ENCODE measurements at places on chromosomes 2 and 18.
A peak's percentile ranks its signal among the peaks of the same experiment; 100 is the strongest.

GRCh38 chr2:15944325-15945017 is 4.1 kb downstream of the MYCN start:
- DNase-seq = no peak

GRCh38 chr18:22398464-22398863 is 19.3 kb downstream of the CTAGE1 start:
- DNase-seq = no peak

DNA sequence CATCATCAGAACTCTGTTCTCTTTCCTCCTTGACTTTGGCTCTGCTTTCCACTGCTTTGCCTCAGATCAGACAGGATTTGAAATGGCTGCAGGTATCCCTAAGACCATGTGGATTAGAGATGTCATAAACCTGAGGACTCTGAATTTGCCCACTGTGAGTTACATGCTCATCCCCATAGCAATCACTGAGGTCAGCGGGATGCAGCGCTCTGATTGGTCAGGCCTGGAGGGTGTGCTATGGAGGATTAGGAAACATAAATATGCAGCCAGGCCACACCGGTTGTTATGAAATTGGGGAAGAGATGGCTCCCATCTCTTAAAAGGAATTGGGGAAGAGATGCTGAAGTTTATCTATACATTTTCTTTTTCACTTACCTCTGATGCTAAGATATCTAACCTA is 73.7 kb upstream of the DNAJC10 start:
- no peak for DNase-seq

GRCh38 chr18:14919666-14920065 is 171.7 kb downstream of the ANKRD30B start:
- DNase-seq = no peak

- no peak for DNase-seq
Observed at GRCh38 chr18:43420091-43420490, 142.8 kb upstream of the SYT4 start.

GRCh38 chr18:61428266-61428665 is 95.0 kb downstream of the CDH20 start:
- DNase-seq = no peak

DNA sequence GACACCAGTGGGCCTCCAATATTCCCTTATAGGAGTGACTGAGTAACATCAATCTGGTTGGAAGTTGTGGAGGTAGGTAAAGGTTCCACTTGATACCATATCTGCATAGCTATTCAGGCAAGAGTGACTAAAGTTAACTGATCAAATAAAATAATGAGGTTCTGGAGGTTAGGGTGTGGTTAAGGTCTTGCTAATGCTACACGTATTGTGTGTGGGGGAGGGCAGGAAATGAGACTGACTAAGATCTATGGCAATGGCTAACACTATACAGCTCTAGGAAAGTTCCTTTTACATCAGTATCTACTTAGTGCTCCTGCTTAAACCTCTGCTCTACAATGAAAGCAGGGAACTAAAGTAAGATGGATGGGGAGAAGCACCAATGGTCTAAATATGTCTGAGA is 149.1 kb upstream of the MGAT5 start:
- DNase-seq = no peak

DNA sequence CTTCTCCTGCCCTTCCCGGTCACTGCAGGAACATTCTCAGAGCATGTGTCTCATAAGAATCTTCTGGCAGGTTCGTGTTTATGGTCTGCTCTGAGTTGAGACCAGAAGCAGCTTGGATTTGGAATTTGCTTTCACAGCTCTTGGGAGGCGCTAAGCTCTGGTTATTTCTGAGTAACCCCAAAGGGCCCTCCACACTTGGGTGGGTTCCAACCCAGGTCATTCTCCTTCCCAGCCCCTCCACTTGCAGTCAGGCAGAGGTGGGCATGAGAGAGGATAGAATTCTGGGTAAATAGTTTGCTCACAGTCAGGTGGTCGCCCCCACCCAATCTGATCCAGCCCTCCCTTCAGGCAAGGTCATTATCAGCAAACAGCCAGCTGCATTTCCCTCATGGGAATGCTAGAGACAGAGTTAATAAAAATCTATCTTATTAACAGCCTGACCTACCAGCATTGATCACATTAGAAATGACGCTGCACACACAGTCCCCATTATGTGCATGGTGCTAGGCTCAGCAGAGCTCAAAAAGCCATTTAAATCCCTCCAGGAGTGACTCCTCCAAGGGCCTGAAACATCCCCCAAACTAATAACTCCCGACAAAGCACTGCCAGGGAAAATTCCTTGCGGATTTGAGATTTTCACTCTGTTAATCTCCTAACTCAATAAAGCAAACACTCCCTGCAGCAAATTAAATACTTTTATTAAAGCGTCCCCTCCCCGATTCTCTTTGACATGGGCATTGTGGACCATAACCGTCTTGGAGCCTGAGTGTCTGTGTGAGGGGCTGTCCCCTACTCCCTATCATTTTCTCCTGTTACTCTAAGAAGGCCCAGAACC is 61.9 kb downstream of the SLC4A5 start:
- no peak for DNase-seq

- no peak for DNase-seq
Observed at GRCh38 chr2:136164280-136164776, 46.4 kb upstream of the CXCR4 start.

DNA sequence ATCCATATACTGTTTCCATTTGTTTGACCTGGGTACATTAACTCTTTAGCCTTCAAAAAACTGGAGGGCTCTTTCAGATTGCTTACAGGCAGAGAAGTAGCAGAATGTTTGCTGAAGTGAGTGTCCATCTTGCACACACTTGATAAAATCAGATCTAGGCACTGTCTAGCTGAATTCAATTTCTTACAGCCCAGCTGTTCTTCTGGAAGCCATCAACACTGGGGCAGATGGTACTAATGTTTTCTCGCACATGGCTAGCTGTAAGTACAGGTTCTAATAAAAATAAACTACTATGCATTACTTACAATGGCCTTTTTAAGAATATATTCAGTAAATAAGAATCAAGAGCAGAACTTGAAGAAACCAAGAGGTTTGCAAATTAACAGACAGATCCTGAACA is 175.9 kb downstream of the NBAS start:
- DNase-seq = no peak

GRCh38 chr2:68653538-68653982 is 10.2 kb downstream of the PROKR1 start:
- DNase-seq = peak; percentile 49

DNA sequence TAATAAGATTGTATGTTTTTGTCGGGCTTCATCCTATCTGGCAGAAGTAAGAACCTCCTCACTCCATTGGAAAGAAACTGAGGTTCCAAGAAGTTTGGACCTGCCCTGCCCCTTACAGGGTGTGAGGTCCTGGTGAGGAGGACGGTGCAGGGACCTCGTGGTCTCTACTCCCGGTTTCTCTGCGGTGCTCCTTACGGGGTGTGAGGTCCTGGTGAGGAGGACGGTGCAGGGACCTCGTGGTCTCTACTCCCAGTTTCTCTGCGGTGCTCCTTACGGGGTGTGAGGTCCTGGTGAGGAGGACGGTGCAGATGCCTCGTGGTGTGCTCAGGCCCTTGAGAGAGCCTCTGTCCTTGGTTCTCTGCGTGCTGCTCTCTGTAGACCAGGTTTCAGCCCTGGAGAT is 5.2 kb downstream of the CTDP1 start:
- no peak for DNase-seq

DNA sequence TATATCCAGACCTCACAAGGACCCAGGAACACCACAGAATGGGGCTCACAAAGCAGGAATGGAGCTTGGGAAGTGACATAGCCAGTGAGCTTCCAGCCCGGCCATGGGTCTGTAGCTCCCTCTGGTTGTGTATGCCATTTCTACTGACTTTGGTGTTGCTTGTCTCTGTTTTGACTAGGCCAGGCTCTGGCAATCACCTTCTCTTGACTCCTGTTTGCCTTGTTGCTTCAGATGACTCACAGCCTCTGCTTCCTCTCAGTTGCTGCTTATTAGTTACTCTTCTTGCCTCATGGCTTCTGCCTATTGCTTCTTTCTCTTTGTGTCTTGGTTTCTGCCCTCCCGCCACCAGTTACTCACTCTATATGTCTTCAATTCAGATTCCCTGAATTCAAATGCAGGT is 15.8 kb upstream of the IER3IP1 start:
- peak; percentile 9 for DNase-seq

DNA sequence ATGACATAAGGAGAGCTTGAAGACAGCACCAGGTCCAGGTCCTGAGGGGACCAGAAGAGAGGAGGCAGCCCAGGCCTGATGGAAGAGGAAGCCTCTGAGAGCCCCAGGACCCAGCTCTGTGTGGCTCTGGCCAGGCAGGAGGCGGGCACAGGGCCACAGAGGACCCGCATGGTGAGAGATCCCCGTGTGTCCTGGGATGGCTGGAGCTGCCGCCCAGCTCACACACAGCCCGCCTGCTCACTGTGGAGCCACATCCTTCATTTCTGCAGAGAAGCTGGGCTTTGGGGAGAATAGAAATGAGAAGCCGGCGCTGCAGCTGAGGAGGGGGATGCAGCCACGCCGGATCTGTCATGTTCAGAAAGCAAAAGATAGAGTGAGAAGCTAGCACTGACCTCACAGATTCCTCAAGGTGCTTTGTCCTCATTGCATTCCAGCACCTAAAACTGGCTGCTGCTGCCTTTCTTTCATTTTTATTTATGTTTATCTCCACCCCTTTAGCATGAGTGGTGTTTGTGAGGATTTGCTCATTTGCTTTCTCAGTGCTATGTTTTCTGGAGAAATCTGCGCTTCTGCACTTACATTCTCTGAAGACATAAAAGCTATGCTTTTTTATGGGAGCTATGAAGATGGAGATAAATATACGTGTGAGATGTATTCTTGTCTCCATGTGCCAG is 307.6 kb upstream of the MYT1L start:
- no peak for DNase-seq

DNA sequence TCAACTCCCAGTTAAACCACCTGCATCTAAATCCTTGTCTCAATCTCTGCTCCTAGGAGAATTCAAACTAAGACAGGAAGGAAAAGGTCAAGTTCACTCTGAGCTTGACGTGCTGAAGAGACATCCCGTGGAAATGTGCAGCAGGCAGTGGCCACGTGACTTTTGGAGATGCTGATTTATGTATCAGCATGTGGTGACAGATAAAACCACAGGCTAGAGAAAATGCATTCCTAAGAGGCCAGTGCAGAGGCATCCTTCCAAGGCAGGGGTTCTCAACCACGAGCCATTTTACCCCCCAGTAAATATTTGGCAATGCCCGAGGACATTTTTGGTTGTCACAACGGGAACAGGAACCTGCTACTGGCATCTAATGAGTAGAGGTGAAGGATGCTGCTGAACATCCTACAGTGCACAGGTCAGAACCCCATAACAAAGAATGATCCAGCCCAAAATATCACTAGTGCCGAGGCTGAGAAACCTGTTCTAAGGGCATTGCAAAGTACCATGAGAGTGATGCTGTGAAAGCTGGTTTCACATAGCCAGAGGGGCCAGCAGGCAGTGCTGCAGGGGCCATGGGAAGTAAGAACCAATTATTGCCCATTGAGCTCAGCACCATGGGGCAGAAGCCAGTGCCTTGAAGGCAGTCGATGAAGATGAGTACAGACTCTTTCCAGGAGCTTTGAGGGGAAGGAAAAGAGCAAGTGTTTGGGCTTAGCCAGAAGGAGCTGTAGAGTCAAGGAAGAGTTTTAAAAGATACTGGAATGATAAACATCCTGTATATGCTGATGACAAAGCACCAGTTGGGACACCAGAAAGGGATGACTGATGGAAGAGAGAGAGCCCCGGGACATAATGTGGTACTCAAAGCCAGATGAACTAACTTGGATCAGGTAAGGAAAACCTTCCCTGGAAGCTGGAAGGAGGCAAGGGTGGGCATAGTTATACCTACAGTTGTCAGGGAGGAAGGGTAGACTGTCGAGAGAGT is 174.6 kb downstream of the HAUS1 start:
- DNase-seq = no peak

GRCh38 chr2:145012214-145012670 is 492.3 kb upstream of the ZEB2 start:
- no peak for DNase-seq

GRCh38 chr2:9975805-9976447 is 24.4 kb downstream of the GRHL1 start:
- DNase-seq = peak; percentile 95

DNA sequence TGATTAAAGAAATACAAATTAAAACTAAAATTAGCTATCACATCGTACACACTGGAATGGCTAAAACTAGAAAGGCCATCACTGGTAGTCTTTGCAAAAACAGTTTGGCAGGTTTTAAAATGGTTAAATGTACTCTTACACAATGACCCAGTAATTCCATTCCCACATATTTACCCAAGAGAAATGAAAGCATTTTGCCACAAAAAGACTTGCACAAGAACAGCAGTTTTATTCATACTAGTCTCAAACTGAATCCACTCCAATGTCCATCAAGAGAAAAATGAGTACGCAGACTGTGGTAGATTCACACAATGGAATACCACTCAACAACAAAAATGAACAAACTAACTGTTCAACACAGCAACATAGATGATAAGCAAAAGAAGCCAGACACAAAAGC is 29.1 kb downstream of the SP140L start:
- peak; percentile 18 for DNase-seq

DNA sequence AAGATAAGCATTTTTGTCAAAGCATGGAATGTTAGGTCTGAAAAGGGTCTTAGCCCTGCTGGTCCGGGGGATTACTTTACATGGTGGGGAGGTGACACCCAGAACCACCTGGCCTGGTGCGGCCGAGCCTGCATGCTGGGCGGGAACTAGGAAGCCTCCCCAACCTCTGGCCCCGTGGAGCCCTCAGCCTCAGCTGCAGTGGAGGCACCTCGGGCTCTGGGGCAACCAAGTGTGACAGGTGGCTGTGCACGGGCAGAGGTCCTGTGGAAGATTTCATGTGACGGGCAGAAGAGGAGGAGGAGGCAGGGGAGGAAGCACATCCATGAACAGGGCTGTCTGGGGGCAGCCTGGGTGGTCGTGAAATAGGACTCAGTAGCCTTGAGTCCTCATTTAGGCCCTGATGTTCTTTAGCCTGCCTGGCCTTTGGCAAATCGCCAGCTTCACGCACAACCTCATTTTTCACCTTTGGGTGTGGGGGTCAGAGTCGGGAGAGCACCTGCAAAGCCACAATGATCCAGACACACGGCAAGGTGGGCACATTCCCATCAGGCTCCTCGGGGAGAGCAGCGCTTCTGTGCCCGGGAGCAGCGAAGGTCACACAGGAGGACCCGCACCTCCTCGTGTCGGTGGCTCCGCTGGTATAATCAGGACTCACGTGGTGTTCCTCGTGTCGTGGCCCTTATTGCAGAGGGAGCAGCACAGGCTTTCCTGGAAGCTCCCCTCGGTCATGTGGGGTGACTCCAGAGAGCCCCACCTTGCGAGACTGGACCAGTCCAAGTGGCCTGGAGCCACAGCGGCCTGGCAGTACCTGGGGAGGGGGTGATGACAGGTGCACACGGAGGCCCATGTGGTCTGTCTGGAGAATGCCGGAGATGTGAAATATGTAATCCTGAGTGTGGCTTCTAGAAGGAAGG is 13.9 kb downstream of the CNDP2 start:
- no peak for DNase-seq

- DNase-seq = no peak
Observed at GRCh38 chr2:240955306-240956170, 42.9 kb upstream of the SNED1 start.

DNA sequence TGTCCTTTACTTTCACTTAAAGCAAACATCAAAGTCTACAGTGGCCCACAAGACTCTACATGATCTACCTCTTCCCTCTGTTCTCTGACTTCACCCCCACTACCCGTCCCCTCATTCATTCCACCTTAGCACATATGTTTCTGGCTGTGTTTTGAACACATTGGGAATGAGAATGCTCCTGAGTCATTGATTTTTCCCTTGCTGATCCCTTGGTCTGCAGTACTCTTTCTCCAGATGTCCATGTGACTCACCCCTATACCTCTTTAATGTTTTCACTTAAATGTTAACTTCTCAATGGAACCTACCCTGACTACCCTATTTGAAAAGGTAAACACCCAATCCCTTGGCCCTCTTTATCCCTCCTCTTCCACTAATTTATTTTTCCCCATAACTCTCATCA is 30.7 kb upstream of the FRZB start:
- DNase-seq = peak; percentile 47
